ENCODE measurements at places on chromosomes 4 and X. TPM values are rescaled to one million over a fixed set of nuclear protein-coding genes. Genes with fewer than 3 reads are reported as not detected.

ATOH1 gene
- total RNA-seq = not detected

AREG gene
- 0.32 TPM for total RNA-seq

USP27X gene
- 3.6 TPM for total RNA-seq

MTNR1A gene
- total RNA-seq = not detected

MAGEB17 gene
- not detected for total RNA-seq

MSANTD1 gene
- 0.07 TPM for total RNA-seq

NEUROG2 gene
- not detected for total RNA-seq

LONRF3 gene
- 22.4 TPM for total RNA-seq

STK32B gene
- total RNA-seq = 16.8 TPM

OTUD6A gene
- total RNA-seq = not detected

BEX5 gene
- 3.5 TPM for total RNA-seq

UGT2A1 gene
- total RNA-seq = 1.1 TPM

All from pulmonary artery endothelial cell (primary cell).